ENCODE measurements at places on chromosomes 6 and 20.

DNA sequence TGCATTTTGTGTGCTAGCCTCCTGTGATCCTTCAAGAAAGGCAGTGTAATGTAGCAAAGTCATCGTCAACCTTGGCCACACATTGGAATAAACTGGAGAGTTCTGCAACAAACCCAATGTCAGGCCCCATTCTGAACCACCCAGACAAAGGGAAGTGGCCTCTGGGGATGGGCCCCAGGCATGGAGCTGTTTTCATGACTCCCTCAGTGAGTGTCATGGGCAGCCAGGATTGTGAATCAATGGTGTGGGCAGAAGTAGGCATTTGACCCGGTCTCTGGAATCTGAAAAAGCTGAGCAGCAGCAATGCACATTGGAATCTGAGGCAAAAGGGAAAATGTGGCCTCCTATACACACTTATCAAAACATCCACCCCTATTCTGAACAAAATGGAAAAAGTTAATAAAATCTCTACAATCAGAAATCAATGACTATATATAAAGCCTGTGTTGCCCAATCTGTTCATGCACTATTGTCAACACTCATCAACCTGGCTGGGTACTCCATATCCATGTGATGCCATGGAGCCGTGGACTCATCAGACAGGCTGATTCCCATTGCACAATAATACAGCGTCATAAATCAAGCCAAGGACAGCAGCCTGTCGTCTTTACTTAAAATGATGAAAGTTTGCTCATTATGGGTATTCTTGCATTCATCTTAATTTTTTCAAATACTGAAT is 134.9 kb upstream of the STMND1 start:
- DNase-seq: no peak

- no peak for DNase-seq
Observed at GRCh38 chr6:34384321-34385153, 7.9 kb downstream of the NUDT3 start.

DNA sequence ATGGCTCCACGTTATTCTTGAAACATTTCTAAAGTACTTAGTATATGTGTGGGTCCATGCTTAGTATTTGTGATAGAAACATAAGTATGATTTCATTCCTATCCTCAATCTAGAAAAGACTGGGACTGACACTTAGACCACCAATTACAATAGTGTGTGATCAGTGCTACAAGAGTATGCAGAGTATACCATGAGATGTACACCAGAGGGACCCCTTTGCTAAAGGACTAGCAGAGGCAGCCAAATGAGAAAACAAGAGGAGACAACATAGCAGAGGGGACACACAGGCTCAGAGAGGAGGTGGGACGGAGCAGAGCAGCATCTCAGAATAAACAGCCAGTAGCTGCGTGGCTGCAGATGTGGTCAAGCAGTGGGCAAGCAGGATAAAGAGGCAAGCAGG is 21.0 kb downstream of the RMND1 start:
- DNase-seq: peak; percentile 30

DNA sequence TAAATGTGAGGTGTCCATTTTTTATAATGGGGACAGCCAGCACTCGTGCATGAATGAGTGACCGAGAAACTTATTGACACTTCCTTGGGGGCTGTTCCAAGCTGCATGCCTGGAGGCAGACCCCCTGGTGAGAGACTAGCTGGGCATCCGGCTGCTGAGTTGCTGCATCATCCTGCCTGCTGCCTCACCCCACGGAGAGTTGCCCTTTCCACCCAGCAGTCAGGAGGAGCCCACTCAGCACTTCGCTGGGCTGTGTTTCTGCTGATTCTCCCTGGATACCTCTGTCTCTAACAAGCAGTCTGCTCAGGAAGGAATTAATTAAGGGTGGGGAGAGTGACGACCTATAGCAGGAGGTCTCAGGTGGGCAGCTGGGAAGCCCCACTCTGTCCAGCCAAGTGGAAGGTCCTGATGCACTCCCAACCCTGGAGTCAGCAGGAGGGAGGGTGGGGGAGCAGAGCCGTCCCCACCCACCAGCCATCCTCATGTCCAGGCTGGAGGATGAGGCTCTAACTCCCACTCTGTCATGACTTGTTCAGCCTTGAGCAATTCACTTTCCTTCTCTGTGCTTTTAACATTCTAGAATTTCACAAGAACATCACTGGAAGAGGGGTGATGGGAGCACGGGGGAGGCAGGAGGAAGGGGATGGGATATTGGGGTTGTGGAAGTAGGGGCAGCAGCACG is 177.3 kb downstream of the LRFN2 start:
- DNase-seq: peak; percentile 42

DNA sequence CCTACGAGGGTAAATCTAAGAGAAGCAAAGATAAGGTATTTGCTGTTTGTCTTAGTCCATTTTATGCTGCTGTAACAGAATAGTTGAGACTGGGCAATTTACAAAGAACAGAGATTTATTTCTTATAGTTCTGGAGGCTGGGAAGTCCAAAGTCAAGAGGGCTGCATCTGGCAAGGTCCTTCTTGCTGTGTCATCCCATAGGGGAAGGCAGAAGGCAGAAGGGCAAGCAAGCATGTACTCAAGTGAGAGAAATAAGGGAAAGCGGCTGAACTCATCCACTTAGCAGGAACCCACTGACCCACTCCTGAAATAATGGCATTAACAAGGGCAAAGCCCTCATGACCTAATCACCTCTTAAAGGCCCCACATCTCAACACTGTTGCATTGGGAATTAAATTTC is 102.7 kb downstream of the AGPAT4 start:
- DNase-seq: no peak

DNA sequence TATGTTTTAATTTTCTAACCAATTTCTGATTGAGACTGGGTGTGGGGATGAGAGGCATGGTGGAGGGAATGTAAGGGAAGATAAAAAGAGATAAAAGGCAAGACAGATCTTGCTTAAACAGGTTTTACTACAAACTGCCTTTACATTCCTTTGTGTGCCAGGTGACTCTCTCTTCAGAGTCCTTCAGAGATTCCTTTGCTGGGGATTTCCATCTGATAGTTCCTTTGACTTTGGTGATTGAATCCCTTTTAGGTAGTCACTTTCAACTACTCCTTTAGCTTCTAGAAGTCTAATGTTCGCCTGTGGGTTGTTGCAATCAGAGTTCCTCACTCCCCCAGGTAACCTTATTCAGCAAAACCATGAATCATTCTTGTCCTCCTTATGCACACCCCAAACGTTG is 283.3 kb upstream of the MANEA start:
- no peak for DNase-seq

GRCh38 chr6:149190224-149190831 is 127.2 kb upstream of the TAB2 start:
- DNase-seq: peak; percentile 68

All from choroid plexus epithelial cell (primary cell).